ENCODE measurements at places on chromosomes 3 and 15. TPM values are rescaled to one million over a fixed set of nuclear protein-coding genes. Genes with fewer than 3 reads are reported as not detected.

DNA sequence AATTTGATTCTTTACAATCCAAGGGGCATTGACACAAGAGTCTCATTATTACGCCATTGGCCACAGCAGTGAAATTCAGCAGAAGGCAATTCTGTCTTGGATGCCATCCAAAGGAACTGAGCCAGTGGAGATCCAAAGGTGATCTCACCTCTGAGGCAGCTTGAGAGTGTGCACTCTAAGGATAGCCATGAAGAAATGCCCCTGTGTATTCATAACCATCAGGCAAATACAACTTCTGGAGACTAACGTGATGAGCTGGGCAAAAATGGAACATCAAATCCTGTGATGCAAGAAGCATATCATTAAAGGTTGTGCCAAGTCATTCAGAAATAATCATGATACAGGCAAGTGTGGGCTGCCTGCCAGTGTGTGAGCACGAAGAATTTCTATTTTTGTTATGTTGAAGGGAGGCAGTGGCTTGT, 41.4 kb downstream of the ROBO2 start:
- no peaks in the 10 kb centered on the region for H3K36me3 ChIP-seq
- H3K27ac ChIP-seq: no peak overlapping the region
- peak; percentile 88 for DNase-seq
- H3K4me3 ChIP-seq: no peak overlapping the region

GRCh38 chr3:5699811-5700210, 512.3 kb downstream of the EDEM1 start:
- no peak for DNase-seq
- H3K27ac ChIP-seq: no peak overlapping the region
- no peak overlapping the region for H3K4me3 ChIP-seq
- H3K36me3 ChIP-seq: no peaks in the 10 kb centered on the region
- H3K4me1 ChIP-seq: no peaks in the 10 kb centered on the region

GRCh38 chr3:53187430-53187829, 26.4 kb downstream of the PRKCD start:
- no peaks in the 10 kb centered on the region for H3K4me1 ChIP-seq
- H3K4me3 ChIP-seq: no peak overlapping the region
- no peak for DNase-seq
- H3K27ac ChIP-seq: no peak overlapping the region

Gene NOX5
- total RNA-seq: 0.77 TPM

Gene ANKRD63
- not detected for total RNA-seq

Gene ARNT2
- 4.5 TPM for total RNA-seq

Gene RBMS3
- 117 TPM for total RNA-seq

All from lung (tissue), 17 donors.